ENCODE measurements at places on chromosomes 6 and 20. TPM values are rescaled to one million over a fixed set of nuclear protein-coding genes. Genes with fewer than 3 reads are reported as not detected.

Gene RFX6
- 0.05 TPM for polyA plus RNA-seq

Gene CDC40
- 35.3 TPM for polyA plus RNA-seq

Gene HCRTR2
- 0.35 TPM for polyA plus RNA-seq

Gene FAM162B
- 6.1 TPM for polyA plus RNA-seq

- DNase-seq, result no peak
Measured at GRCh38 chr20:19785983-19786285, 27.9 kb downstream of the RIN2 start.

Gene LGSN
- 0.52 TPM for polyA plus RNA-seq

Gene TRIM10
- polyA plus RNA-seq, result 0.39 TPM

Gene LINC00237
- polyA plus RNA-seq, result not detected

- DNase-seq, result no peak
Measured at GRCh38 chr20:38063911-38064530, 30.5 kb downstream of the RPRD1B start.

Gene OR2H1
- polyA plus RNA-seq, result not detected

DNA sequence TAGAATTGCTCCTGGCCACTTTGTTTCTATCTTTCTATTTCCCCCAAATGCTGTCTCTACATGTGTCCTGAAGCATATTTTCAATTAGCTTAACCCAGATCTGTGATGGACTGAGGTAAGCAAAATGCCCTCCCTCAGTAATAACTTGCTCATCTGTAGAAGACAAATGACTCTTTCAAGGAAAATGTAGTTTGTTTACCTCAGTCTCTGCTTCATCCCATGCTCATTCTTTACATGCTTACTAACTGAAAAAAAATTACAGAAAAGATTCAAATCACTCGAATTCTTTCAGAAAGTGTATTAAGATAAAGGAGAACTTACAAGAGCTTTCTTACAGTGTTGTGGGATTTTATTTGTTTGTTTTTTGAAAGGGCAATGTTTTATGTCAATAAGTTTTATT is 531.1 kb downstream of the LMBRD1 start:
- DNase-seq, result no peak

DNA sequence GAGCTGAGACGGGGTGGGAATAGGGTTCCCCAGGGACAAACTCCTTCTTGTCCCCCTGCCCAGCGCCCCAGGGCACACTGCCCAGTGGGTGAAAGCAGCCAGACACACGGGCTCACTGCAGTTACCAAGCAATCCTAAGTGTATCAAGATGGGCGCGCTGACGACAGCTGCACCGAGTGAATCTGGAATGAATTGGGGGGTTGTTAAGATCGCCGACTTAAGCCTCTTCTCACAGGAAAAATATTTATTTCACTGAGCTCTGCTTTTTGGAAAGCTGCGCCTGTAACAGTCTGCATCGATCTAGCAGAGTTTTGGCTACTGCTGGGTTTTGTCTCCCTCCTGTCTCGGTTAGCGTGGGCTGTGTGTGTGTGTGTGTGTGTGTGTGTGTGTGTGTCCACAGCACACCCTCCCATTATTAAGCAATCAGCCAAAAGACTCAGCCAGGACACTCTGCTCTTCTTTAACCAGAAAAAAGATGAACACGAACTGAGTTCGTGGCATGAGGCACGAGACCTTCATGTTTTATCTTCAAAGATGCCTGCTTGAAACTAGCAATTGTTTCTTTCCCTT is 35.9 kb downstream of the RIPOR3 start:
- DNase-seq, result no peak

Gene FILIP1
- 3.1 TPM for polyA plus RNA-seq

DNA sequence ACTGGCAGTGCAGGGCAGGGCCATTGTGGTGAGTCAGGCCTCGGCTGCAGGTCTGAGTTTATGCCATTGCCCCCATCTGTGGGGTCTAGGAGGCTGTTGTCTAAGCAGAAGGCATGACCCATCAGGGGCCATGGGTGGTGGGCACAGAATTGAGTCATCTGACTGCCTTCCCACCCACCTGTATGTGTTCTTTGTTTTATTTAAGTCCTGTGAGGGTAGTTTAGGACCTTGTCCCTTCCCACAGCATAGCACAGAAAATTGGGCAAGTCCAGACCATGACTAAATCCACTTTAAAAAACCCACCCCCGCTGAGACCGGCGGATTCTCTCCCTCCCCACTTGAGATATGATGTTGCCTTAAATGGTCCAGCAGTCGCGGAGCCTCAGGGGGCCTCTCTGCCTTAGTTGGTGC is 40.3 kb downstream of the ERMARD start:
- DNase-seq, result no peak

GRCh38 chr20:14710951-14711350 is 373.5 kb upstream of the FLRT3 start:
- no peak for DNase-seq

GRCh38 chr6:118659513-118660217 is 8.3 kb upstream of the CEP85L start:
- no peak for DNase-seq

Gene BEND6
- polyA plus RNA-seq, result 5.7 TPM

All from renal cortex interstitium (tissue), 15 donors.